Fibroblast of skin of right quadriceps (primary cell): ENCODE measurements at places on chromosomes 5 and 9.

DNA sequence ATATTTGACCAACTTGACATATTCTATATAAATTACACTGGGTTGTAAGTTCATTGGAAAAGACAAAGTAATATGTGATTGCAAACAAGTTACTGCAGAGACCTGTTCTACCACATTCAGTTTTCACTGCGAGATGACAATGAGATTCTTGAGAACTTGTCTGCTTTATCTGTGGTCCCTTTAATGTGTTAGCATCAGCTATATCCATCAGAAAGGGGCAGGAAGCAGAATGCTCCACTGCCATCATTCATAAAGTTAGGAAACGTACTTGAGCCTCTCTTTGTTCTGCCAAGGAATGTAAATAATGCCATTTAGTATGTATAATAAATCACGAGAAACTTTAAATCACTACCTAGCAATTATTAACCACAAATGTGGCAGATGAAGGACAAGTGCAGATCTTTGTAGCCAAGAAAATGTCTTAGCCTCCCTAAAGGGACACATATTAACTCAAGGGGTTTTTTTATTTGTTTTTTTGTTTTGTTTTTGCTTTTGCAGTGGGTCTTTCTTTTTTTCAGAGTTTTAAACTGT, 59.4 kb downstream of the GIN1 start:
- DNase-seq, result no peak

DNA sequence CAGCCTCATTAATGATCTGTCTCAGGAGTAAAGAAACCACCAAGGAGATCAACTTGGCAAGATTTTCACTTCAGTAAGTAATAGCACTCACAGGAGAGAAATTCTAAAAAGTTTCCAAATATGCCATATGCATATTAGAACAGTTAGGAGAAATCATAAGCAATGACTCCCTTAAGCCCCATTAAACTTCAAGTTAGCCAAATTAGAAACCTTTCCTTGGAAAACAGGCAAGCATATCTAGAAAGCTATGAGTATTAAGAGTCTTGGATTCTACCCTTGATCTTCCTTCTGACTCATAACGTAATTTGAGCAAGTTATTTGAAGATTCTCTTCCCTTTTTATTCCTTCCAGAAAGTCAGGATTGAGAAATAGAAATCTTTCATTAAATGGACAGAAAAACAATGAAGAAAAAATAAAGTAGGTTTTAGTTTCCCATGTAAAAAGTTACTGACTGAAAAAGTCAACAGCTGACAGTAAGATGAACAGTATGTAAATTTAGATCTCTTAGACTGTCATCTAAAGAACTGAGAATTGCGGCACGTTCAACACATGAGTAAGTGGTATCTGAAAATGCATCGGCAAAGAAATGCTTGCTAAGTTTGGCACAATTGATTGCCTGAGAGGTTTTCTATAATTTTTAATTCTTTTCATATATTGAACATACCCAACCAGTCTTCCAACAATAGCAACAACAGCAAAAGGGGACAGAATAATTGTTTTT, 565.7 kb upstream of the FTMT start:
- peak; percentile 66 for DNase-seq

GRCh38 chr5:313265-313664, 8.2 kb upstream of the AHRR start:
- no peak for DNase-seq

DNA sequence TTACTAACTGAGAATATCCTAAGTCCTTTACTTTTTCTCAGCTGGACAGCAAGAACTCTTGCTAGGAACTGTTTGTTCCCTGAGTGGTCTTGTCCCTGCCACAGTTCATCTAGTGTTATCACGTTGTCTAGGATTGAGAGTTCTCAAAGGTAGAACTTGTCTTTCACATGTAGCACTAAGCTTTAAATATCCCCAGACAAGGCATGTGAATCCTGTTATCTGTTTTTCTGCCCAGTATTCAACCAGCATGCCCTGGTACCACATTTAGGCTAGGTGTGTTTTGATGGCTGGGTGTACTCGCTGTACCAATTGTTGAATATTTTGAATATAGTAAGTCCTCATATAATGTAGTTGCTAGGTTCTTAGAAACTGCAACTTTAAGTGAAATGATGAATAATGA, 27.9 kb upstream of the PDZD2 start:
- DNase-seq, result no peak

DNA sequence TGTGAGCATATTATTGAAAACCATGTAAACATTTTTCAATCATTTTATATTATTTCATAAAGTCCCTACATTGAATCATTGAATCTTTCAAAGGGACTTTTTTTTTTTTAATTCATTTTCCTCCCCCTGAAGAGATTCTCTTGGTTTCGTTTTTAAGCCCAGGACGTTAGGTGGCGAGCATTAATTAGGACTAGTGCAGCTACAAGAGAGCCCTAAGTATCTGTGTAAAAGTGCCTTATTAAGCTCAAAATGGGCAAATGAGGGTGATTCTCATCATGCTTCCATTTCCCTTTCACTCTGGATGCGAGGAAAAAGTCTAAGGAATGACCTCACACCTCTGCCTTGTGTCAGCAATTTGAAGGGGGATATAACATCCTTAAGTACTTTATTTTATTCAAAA, 517.9 kb upstream of the ITGA1 start:
- DNase-seq, result no peak

GRCh38 chr5:54915466-54916027, 69.8 kb downstream of the ESM1 start:
- no peak for DNase-seq

GRCh38 chr5:124732428-124733328, 13.8 kb downstream of the ZNF608 start:
- DNase-seq, result no peak

GRCh38 chr9:84597131-84597530, 72.4 kb upstream of the NTRK2 start:
- no peak for DNase-seq

- DNase-seq, result peak; percentile 92
Observed at GRCh38 chr5:140240987-140241706, 61.8 kb downstream of the PFDN1 start.

DNA sequence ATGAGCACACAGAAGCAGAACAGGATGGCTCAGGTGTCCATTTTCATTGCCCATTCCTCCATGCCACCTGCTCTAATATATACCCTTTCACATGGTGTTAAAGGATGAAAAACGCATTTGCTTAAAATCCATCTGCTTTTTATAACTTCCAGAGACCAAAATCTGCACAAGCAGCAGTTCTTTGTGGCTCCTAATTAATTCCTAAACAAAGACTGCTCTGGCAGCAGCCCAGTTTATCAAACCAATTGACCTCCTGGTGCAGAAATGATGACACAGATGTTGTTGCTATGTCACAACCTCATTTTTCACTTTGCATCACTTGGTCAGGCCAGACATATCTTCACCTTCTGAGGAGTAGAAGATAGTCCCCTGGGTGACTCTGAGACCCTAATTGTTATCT, 141.2 kb downstream of the ASTN2 start:
- no peak for DNase-seq

DNA sequence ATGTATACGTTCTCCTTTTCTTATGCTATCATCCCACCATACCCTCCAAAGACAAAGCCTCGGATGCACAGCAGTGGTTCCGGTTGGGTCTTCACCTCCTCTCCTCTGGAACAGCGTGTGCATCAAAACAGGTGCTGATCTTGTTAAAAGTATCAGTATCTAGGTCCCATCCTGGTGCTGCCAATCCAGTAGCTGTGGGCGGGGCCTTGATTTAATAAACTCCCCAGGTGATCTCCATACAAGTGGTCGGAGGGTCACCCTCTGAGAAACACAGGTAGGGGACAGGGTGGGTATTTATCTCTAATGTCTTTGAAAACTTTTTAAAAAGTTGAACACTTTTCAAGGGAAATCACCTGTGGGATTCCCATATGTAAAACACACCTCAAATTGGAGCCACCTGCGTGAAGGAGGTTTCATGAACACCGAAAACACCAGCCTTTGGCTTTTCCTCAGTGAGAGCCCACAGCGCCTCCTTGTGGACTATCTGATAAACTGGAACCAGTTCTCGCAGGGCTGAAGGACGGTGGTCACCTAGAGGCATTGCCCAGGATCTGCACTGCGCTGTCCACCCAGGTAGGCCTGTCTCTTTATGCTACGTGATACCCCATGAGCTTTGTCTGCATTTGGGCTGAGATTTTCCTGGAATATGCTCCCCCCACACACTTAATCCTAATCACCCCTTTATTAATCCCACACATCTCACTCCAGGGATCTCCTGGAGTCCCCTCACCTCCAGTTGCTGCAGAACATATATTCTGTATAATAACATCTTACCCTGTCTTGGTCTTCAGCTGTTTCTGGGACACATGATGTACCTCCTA, 80.5 kb upstream of the EPB41L4B start:
- peak; percentile 34 for DNase-seq

DNA sequence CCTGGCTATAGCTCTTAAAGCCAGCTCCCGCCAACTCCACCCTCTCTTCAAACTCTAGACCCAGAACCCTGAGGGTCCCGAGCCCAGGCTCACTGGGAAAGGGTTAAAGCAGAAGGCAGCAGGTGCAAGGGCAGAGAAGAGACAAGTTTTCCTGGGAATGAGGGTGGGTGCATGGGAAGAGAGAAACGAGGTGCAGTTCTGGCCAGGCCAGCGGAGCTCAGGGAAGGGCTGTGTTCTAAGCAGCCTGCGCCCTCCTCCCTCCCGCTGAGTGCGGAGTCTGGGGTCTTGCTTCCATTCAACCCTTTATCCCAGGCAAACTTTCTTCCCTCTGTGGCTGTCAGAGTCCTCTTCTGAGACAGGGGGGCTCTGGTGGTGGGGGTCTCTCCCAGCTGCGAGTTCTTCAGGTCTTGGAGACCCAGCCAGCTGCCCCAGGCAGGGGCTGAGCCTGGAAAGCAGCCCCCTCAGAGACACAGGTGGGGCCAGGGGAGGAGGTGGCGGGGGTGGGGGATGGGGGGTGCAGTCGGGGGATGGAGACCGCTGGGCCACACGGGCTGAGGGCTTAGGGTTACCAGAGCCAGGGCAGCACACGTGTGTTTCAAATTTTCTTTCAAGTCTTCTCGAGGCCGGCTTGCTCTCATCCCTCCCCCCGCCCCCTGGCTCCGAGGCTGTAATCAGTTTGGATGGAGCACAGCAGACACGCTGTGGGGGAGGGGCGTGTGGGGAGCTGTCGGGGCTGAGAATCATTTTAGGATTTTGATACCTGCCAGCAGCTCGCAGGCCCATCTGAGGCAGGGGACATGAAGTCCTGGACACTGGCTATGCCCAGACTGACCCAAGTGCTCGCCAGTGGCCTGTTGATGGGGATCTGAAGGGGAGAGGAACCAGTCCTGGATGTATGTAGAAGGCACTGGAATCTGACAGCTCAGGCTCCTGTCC, 169.6 kb upstream of the SMIM23 start:
- DNase-seq, result no peak

GRCh38 chr5:179678223-179679013, 2.4 kb downstream of the CBY3 start:
- peak; percentile 93 for DNase-seq

DNA sequence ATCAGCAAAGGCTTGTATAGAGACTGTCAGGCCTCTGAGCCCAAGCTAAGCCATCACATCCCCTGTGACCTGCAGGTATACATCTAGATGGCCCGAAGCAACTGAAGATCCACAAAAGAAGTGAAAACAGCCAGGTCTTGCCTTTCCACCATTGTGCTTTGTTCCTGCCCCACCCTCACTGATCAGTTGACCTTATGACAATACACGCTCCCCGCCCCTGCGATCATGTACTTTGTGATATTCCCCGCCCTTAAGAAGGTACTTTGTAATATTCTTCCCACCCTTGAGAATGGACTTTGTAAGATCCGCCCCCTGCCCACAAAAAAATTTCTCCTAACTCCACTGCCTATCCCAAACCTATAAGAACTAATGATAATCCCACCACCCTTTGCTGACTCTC, 18.6 kb upstream of the NPM1 start:
- DNase-seq, result no peak

GRCh38 chr9:114174876-114175771, 19.8 kb downstream of the COL27A1 start:
- DNase-seq, result peak; percentile 78
